ENCODE measurements at places on chromosomes 1 and 21. TPM values are rescaled to one million over a fixed set of nuclear protein-coding genes. Genes with fewer than 3 reads are reported as not detected.

DNA sequence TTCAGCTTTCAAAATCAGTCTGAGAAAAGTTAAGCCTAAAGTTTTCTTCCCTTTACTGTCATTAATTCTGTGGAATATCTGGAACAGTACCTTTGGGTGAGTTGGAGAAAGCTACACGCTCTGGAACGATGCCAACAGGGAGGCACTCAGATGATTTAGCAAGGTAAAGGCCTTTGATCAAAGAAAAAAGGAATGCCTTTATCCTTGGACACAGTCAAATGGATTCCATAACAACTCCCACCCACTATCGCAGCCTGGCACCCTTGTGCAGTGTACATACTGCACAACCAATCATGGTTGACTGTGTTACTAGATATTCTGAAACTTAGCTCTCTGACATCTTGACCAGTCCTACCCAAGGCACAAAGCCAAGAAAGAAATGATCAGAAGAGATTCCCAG lies 218.7 kb downstream of the PATJ start:
- DNase-seq: no peak

GRCh38 chr1:23237508-23237907 lies 20.2 kb upstream of the HTR1D start:
- DNase-seq: no peak

DNA sequence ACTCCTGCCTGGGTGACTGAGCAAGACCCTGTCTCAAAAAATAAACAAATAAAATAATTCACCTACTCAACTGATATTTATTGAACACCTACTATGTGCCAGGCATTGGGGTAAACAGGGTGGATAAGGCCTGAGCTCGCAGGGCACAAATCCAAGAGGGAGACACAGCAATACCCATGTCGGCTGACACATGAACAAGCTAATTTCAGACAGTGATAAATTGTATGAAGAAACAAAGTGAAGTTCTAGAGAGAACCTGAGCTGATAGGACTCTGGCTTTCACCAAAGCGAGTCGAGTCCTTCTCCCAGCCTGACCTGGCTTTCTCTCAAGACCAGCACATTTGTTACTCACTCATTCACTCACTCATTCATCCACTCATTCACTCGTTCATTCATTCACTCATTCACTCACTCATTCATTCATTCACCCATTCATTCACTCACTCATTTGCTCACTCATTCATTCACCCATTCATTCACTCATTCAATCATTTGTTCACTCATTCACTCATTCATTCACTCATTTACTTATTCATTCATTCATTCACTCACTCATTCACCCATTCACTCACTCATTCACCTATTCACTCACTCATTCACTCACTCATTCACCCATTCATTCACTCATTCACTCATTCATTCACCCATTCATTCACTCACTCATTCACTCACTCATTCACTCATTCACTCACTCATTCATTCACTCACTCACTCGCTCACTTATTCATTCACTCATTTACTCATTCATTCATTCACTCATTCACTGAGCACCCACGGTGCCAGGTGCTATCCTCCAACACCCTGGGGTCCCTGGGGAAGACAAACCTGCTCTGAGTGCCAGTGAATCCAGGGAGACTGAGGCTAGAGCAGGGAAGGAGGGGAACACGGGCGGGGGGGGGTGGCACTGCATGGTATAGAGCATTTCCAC lies 37.4 kb upstream of the CASZ1 start:
- no peak for DNase-seq

GRCh38 chr21:14690886-14691285 lies 144.8 kb upstream of the SAMSN1 start:
- no peak for DNase-seq

DNA sequence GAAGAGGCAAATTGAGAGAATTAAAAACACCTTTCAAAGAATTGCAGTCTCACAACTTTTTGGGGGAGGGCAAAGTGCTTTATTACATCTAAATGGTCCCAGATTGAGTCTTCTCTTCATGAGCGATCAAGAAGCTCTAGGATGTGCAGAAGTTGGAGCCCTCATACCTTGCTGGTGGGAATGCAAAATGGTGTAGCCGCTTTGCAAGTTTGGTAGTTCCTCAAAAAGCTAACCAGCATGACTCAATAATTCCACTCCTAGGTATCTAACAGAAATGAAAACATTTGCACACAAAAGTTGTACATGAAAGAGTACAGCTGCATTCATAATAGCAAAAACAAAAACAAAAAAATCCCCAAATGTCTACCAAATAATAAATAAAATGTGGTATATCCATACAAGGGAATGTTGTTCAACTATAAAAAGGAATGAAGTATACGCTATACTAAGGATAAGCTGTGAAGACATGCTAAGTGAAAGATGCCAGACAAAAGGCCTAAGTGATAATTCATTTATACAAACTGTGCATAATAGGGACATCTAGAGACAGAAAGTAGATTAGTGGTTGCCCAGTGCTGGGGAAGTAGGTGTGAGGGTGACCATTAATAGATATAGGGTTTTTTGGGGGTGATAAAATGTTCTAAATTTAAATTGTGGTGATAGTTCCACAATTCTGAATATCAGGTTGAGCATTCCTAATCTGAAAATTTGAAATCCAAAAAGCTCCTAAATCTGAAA lies 55.2 kb downstream of the SELENOF start:
- no peak for DNase-seq

DNA sequence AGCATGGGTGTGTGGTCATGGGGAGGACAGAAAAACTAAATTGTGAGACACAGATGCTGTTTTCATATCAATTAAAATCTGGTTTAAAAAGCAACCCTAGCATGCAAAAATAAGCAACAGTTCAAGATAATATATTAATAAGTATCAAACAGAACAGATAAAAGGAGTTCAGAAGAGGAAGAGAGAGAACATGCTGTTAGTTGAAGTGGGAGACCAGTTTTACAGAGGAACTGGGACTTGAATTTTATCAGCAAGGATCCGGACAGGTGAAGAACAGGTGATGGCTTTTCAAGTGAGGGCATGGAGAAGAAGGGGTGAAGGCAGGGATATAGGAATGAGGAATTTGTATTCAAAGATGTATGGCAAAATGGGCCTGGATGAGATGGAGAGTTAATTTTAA lies 75.9 kb downstream of the PRRX1 start:
- no peak for DNase-seq

The MYCL gene
- 0.27 TPM for total RNA-seq

The CAMK2N1 gene
- total RNA-seq: 6.8 TPM

The POTED gene
- total RNA-seq: not detected

Data from heart left ventricle (tissue), 16 donors.